ENCODE measurements at places on chromosomes 1 and 21. TPM values are rescaled to one million over a fixed set of nuclear protein-coding genes. Genes with fewer than 3 reads are reported as not detected.

DNA sequence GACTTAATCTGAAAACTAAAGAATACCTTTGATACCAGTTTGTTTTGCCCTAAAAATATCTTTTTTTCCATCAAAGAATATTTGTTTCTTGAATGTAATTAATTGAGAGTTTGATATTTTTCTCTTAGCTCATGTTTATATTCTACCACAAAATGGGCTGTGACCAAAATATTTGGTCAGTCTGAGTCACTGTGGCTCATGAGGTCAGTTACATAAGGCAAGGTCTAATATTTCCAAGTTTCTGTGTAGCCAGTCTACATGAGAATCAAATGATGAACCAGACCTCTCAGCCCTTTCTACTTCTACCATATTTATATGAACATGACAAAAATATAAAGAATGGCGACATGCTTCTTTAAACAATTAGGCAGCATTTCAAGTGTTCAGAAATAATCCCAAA lies 83.0 kb upstream of the IVNS1ABP start:
- no peak for DNase-seq

DNA sequence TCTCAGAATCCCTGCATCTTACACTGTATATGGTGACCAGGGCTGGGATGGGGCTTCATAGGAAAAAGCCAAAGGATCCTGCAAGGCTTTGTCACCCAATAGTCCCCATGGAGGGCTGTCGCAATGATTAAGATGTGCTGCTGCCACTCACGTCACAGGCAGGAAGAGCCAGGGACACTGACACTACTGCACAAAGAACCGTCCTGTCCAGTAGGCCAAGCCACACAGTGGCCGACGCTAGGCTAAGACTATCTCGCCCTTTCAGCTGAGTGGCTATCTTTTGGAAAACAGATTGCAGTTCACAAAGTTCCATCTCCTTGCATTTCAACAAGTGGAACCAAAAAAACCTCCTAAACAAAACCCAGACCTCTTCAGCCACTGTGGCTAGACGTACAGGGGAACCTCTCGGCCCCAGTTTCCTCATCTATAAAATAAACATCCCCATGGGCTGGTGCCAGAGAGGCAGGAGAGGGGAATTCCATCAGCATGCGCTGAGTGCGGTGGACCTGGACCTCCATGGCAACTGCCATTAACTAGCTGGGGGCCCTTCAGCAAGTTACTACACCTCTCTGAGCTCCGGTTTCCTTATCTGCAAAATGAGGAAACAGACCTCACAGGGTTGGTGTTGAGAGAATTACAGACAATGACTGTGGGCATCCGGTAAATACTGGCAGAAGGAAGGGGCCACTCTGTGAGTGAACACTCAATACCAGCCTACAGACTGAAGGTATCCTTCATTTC lies 8.7 kb downstream of the CAPZB start:
- no peak for DNase-seq

DNA sequence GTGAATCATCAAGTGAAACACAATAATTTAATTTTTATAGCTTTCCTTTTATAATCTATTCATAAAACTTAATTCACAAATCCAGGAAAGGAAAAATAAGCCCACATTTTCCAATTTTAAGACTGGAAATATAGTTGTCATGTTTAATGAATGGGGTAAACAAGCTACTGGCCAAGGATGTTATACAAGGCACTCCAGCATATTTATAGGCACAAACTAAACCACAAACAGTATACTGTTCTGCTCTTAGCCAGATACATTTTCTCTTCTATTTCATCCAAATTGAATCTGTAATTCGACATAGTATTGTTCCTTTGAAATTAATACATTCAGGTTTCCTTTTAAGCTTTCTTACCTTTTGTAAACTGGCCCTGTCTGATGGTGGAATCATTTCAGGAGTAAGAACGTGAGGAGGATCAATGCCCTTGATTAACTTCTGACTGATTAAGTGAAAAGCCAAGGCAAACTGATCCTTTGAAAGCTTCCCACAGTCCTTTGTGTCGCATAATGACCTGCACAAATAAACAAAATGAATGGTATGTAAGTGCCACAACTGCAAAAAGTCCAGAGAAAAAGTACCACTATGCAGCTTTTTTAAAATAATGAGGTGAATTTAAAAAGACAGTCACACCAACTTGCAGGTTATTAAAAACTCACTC lies 74.4 kb downstream of the EPS15 start:
- DNase-seq, result no peak

HORMAD1 gene
- not detected for polyA plus RNA-seq

DNA sequence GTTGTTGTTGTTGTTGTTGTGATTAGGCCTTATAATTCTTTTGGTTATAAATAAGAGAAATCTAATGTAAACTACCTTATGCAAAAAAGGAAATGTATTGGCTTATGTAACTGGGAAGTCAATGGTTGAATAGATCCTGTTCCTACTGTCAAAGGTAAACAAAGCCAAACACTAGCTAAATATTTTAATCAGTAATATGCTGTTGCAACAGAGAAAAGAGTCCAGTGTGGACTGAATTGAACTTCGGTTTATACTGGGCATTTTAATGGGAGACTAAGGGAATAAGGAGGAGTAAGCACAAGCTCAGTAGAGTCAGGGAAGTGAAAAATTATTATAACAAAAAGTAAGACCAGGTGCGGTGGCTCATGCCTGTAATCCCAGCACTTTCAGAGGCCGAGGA lies 15.4 kb downstream of the MSH4 start:
- DNase-seq, result no peak

- no peak for DNase-seq
These were observed 64.8 kb downstream of the RPE65 start for GRCh38 chr1:68384872-68385411.

GRCh38 chr1:24400065-24400464 lies 13.5 kb downstream of the STPG1 start:
- DNase-seq, result no peak

- no peak for DNase-seq
These were observed 34.1 kb downstream of the C8B start for GRCh38 chr1:56931686-56932085.

- DNase-seq, result no peak
These were observed 77.1 kb downstream of the ITPKB start for GRCh38 chr1:226661965-226662364.

RGS13 gene
- polyA plus RNA-seq, result not detected

DNA sequence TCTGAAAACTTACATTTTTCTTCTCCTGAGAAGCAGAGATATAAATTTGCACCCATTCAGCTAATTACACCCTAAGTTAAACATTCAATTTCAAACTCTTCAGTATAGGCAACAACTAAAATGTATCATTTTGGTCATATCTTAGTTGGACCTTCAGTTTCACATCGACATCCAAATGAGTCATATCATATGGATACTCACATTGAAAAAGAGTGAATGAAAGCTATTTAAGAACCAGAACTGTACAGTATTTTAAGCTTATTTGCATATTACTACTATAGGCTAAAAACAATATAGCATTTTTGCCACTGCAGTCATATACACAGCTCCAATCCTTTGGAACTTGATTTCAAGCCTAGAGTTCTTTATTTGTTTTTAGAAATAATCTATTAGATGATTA lies 33.6 kb downstream of the USP25 start:
- no peak for DNase-seq

LCA5L gene
- 5.0 TPM for polyA plus RNA-seq

OR2G3 gene
- not detected for polyA plus RNA-seq

- DNase-seq, result no peak
These were observed 3.0 kb upstream of the CPLANE2 start for GRCh38 chr1:16239972-16240491.

DNA sequence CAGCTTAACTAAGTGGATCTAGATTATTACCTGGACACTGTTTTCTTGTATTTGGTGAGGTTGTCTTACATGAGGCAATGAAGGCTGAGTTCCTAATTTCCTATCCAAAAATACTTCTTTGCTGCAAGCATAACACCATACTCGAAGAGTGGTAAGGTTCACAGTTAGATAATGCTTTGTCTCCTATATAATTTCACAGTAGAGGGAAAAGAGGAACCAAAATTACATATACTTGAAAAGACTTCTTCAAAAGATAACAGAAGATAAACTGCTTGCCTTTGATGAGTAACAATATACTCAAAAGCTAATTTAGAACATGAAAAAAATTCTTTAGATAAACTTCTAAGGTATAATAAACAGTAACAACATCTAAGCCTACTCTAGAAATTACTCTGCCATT lies 20.4 kb downstream of the USP33 start:
- no peak for DNase-seq

OPTC gene
- polyA plus RNA-seq, result not detected

GRCh38 chr1:228512781-228513198 lies 25.6 kb downstream of the RNF187 start:
- DNase-seq, result no peak

MYBPH gene
- 0.32 TPM for polyA plus RNA-seq

DNA sequence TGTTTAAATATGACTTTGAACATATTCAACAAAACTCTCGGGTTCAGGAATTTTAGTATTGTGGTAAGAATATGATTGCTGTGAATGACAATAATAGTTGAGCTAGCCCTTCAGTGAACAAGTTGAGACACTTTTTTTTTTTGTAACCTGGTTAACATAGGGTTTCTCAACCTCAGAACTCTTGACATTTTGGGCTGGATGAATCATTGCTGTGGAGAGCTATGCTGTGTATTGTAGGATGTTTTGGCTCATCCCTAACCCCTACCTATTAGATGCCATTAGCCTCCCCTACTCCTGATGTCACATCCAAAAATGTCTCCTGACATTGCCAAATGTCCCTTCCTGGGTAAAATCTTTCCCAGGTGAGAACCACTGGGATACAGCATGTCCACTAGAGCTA lies 113.7 kb downstream of the RUNX1 start:
- no peak for DNase-seq

- no peak for DNase-seq
These were observed 6.5 kb downstream of the CD55 start for GRCh38 chr1:207328004-207328403.

GRCh38 chr1:201171063-201172036 lies 17.1 kb upstream of the TMEM9 start:
- no peak for DNase-seq

LRRIQ3 gene
- 4.7 TPM for polyA plus RNA-seq

- no peak for DNase-seq
These were observed 10.8 kb upstream of the IER5 start for GRCh38 chr1:181077576-181078242.

- DNase-seq, result no peak
These were observed 263.3 kb downstream of the MRPL39 start for GRCh38 chr21:25343774-25344545.

GRCh38 chr1:3689138-3689750 lies 36.9 kb downstream of the TP73 start:
- DNase-seq, result no peak

DNA sequence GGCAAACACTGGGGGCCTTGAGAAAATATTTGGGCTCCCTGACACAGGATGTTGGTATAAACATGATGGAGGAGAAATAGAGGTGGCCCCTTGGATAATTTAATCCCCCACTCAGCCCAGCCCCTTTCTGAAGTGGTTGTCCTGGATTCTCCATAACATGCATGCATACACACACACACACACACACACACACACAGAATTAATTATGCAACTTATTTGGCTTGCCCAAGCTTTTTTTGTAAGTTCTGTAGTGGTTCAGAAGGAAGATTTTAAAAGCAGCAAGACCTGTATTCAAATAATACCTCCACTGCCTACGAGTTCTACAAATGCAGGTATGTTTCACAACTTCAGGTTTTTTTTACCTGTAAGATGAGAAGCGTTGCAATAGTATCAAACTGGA lies 15.0 kb downstream of the ATF3 start:
- no peak for DNase-seq

WNT9A gene
- polyA plus RNA-seq, result 1.0 TPM

GRCh38 chr1:240099748-240100147 lies 8.1 kb downstream of the FMN2 start:
- DNase-seq, result no peak

GRCh38 chr1:104291156-104291555 lies 541.5 kb downstream of the AMY1C start:
- no peak for DNase-seq

DNA sequence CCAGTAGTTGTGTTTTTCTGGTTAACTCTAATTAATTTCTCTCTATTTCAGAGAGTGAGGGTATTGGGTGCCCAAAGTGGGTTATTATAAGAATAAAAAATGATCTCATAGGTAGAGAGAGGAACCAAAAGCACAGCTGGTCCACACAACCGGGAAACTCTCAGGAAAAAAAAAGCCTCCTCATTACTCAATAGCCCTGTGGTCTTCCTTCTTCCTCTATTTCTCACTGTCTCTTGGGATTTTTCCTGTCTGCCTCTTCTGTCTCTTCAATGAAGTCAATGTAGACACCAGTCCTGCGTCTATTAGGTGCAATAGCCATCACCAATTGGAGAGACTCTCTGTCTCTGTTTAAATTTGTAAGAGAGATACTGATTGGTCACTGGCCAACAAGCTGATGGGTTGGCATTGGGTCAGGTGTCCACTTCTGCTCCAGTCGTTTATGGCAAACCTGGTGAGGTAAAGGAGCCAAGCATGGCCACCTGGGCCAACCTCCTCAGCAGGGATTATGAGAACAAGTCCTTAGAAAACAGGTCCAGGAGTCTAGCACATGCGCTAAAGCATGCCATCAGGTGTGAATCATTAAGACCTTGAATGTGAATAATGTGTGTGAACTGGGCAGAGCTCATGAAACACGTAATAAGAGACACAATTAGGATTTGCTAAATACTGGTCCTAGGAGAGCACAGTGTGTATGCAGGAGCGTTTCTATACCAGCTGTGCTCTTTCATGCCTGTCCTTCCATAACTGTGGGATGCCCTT lies 443.0 kb upstream of the RUNX1 start:
- no peak for DNase-seq

- no peak for DNase-seq
These were observed 1.4 kb upstream of the ZC3H12A start for GRCh38 chr1:37472994-37473393.

OLFML2B gene
- 10.6 TPM for polyA plus RNA-seq

DNA sequence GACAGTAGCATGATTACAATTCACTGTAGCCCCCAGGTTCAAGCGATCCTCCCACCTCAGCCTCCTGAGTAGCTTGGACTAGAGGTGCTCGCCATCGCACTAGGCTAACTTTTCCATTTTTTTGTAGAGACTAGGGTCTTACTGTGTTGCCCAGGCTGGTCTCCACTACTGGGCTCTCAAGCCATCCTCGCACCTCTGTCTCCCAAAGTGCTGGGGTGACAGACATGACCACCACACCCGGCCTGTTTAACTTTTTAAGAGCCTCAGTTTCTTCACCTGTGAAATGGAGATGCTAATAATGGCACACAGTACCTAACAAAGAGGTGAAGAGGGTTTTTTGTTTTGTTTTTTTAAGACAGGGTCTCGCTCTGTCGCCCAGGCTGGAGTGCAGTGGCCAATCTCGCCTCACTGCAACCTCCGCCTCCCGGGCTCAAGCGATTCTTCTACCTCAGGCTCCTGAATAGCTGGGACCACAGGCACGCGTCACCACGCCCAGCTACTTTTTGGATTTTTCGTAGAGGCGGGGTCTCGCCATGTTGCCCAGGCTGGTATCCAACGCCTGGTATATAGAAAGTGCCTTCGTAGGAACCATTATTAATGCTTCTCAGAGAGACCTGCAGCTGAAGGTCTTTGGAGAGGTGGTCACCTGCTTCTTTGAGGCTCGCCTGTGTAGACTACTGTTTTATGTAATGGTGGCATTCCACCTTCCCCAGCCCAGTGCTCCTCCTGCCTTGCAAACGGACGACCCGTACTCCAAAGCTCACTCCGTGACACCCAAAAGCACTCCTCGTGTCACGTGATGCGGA lies 567 bp downstream of the PMVK start:
- no peak for DNase-seq

All from right renal cortex interstitium (tissue), 3 donors.